ENCODE measurements at places on chromosomes 11 and 22.

GRCh38 chr22:41445129-41446056 is 1.2 kb downstream of the TOB2 start:
- DNase-seq: peak; percentile 16

DNA sequence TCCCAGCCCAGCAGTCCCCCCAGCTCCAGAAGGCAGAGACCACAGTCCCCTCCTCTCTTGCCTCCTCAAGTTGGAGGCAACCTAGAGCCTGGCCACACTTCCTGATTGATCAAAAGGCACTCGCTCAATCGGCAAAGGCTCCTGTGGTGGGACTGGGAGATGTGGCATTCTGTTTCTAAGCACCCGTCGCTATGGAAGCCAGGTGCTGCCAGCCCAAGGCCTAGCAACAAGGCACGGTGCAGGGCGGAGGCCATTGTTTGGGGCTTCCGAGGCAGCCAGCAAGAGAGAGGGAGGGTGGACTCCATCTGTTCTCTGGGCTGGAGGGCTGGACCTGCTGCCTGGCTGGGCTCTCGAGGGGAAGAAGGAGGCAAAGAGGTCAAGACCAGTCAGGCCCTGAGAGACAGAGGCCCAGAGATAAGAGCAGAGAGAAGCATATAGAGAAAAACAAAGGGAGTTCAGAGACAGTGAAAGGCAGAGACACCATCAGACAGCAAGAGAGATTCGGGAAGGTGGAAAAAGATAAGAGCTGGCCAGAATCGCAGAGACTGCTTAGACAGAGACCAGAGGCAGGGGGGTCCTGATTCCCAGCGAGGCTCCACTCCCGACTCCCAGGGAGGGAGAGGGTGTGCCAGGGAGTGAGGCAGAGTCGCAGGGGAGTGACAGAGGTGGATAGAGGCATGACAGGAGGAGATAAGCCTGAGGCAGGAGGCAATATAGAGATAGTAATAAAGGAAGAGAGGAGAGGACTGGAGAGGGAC is 21.2 kb downstream of the PDE2A start:
- DNase-seq: no peak

DNA sequence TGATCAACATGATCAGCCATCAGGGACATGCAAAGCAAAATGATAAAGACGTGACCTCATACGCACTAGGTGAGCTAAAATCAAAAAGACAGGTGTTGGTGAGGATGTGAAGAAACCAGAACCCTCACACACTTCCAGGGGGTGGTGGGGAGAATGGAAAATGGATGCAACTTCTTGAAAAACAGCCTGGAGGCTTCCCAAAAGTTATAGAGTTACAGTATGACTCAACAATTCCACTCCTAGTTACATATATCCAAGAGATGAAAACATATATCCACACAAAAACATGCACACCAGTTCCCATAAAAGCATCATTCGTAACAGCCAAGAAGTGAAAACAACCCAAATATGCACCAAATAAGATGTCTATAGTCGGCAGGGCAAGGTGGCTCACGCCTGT is 42.1 kb upstream of the APLNR start:
- DNase-seq: no peak

DNA sequence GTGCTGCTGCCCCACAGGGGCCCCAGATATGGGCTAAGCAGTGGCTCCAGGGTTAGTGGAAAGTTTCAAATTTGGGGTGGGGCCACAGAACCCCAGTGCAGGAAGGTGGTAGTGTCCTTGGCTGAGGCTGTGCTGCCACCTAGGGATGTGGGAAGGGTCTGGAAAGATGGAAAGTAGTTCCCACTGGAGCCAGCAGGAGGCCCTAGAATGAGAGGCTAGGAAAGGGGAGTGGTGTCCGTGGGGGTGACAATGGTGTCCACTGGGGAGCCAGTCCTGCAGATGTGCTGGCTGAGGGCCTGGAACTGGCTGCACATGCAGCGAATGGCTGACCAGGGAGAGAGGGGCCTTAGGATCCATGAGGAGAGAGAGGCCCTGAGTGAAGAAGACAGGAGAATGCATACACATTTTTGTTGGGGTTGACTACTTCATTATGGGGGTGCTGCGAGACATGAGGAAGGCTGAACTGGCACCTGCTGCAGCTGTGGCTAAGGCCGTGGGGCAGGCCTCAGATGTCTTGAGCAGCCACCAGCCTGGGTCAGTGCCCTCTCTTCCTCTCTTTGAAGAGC is 21.1 kb downstream of the RFPL3 start:
- no peak for DNase-seq

DNA sequence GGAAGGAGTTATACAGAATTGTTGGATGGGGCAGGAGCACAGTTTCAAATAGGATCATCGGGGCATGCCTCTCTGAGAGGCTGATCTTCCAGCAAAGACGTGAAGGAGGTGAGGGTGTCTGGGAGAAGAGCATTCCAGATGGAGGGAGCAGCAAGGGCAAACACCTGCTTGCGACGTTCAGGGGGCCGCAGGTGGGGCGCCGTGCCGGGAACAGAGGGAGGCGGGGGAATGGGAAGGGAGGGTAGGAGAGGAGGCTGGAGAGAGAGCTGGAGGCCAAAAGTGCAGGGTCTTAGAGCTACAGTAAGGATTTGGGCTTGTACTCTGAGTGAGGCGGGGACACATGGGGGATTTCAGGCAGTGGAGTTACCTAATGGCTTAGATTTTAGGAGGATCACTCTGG is 13.6 kb downstream of the APOL5 start:
- DNase-seq: no peak

DNA sequence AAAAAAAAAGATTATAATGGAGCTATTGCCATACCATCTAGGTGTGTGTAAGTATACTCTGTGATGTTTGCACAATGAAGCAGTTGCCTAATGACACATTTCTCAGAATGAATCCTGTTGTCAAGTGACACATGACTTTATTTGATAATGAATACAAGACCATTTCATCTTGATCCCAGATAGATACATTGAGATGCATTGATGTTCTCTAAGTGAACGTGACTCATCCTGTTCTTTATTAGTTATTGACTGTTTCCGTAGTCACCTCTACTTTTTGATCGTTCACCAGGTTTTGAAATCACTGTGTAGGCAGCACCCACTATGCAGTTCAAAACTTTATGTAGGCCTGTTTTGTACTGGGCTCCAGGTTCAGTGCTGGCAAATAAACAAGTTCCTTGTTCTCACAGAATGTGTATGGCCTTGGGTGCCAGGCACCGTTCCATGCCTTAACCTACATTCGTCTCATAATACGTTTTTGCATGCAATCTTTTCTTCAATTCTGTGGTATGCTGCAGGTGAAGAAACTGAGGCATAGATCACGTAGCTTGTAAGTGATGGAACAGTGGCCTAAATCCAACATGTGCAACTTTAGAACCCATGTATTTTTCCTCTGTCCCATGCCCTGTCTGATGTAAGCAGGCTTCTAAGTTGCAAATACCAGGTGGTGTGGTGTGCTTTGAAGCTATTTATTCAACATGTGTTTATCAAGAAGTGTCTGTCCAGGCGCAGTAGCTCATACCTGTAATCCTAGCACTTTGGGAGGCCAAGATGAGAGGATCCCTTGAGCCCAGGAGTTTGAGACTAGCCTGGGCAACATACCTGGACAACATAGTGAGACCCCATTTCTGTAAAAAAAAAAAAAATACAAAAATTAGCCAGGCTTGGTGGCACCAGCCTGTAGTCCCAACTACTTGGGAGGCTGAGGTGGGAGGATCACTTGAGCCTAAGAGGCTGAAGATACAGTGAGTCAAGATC is 10.4 kb downstream of the SREBF2 start:
- DNase-seq: no peak

GRCh38 chr11:1694846-1695547 is 2.0 kb upstream of the KRTAP5-6 start:
- no peak for DNase-seq

DNA sequence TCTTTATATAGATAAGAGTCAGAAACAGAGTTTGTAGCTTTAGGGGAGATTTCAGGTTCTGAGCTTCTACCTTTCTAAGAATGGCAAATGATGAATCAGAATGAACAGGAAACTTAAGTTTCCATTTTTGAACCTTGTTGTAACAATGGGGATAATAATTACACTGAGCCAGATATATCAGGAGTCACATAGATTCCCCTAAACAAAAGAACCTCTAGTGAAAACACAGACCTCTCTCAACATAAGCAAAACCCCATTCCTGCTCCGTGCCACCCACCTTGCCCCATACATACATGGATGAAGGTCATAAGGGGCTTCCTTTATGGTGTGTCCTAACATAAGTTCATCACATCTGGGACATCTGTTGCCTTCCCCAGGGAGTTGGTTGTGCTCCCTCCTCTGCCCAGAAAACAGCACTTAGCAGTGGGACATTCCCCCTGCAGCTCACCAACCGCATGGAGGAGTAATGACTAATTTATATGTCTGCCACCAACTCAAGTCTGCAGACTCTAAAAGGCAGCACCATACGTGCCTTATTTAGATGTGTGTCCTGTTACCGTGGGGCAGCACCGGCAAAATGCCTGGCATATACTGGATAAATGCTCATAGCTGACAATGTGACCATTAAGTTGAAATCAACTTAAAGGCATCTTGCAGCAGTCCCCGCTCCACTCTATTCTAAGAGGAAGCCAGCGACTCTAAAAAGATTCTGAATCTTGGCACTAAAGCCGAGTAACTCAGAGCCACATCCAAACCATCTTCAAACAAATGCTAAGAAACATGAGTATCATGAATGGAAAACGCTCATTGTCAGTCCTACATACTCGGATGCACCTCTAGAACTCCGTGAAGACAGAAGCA is 8.0 kb downstream of the JAML start:
- peak; percentile 55 for DNase-seq

DNA sequence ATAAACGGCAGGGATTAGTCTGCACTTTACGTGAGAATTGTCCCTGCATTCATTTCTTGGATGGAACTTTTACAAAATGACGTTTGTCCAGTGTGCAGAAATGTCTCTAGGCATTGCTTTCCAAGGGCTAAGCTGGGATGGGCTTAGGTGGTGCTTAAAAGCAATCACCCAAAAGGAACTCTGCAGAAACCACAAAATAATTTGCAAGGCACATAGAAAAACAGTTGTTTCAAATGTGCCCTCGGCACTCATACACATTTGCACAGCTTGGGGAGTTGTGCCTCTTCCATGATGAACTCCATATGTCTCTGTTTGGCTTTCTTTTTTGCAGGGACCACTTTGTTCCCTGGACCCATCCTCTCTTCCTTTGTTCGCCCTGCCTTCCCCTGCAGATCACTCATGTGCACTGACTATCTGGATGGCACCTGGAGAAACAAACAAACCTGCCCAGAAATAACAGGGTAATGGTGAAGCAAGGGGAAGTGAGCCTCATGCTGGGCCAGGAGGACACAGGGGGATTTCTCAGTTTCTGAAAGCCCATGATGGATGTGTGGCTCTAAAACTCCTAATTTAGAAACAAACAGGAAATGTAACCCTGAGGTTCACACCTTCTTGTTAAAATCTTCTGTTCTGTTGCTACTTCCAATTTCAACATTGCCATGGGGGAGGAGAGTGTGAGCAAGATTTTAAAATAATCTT is 150.2 kb downstream of the SNX19 start:
- no peak for DNase-seq

- DNase-seq: peak; percentile 71
Observed at GRCh38 chr22:49925525-49926128, 7.2 kb downstream of the CRELD2 start.

DNA sequence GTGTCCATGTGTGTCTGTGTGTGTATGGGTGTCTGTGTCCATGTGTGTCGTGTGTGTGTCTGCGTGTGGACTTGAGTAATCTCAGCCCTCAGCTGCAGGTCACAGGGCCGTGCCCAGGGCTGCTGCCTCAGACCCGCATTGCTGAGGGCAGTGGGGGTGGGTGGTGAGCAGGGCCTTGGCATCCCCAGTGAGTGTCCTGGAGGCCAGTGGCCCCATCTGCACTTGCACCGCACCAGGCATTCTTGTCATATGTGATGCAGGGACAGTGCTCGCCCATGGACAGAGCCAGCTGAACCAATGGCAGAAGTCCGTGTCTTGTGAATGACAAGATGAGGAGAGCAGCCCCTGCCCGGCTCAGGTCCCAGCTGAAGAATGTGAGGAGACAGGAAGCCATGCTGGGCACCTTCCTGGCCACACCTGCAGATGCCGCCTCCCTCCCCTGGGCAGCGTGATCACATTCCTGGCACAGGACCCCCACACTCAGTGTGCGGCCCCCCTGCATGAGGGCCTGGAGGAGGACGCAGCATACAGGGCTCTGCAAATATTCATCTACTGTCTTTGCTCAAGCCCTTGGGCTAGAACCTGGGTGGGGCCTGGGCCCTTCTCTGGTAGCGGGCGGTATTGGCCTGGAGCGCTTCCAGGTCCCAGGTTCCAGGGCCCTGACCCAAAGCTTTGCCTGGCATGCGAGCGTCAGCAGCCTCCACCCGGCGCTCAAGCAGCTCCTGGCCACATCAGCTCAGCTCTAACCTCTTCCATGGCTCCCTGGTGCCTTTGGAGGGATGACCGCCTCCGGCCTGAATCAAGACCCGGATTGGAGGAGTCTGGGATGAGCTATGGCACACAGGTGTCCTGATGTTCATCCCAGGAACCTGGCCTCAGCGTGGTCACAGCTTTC is 3.9 kb downstream of the ALDH3B2 start:
- no peak for DNase-seq

DNA sequence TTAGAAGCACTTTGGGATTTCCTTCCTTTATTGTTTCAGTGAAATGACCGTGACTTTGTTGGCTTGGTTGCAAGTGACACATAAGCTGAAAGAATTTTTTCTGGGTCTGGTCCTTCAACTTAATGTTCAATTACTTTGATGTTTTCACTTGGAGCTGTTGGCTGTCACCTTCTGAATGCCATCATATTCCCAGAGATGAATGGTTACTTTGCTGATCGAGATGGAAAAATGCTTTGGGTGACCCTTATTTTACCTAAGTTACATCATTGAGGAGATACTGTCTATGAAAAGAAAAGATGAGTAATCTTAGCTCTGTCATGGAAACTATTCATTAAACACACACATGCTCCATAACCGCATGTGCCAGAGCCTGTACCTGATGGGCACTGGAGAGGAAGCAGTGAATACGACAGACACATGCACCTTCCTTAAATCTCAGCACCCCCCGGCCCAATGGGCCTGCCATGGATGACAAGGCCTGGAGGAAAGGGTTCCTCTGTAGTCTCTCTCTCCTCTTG is 76.9 kb downstream of the TENM4 start:
- no peak for DNase-seq

GRCh38 chr11:46684367-46684766 is 16.1 kb downstream of the ARHGAP1 start:
- no peak for DNase-seq

DNA sequence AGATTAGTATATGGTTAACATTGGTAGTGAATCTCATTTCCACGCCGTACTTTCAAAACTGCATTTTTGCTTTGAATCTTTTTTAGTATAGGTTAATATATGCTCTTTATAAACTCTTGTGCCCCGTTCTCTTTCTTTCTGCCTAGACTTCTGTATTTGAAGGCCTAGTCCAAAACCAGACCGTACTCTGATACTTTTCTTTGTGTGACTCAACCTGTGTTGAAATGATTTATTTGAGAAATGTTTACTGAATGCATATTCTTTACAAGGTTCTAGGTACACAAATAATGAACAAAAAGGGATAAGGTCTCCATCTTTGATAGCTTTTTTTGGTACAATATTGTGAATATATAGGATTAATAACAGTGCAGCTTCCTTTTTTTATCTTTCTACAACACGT is 68.3 kb downstream of the HIPK3 start:
- no peak for DNase-seq

GRCh38 chr22:49079743-49080500 is 747.8 kb downstream of the BRD1 start:
- no peak for DNase-seq
